ENCODE measurements at places on chromosomes 7 and 10.

DNA sequence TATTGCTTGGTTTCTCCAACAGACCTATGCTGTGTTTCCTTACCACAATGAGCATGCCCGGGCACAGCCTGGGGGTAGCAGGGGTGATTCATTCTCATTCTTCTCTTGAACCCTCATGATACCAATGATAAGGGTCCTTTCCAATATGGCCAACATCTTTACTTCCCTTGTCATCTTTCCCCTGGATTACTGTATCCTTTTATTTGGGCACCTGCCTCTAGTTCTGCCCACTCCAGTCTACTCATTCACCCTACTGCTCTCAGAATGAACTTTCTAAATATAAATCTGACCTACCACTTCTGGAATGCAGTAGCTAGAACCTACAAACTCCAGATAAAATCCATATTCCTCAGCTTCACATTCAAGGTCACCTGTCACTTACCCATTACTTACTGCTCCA lies 26.4 kb upstream of the ITPRID1 start:
- DNase-seq: no peak

DNA sequence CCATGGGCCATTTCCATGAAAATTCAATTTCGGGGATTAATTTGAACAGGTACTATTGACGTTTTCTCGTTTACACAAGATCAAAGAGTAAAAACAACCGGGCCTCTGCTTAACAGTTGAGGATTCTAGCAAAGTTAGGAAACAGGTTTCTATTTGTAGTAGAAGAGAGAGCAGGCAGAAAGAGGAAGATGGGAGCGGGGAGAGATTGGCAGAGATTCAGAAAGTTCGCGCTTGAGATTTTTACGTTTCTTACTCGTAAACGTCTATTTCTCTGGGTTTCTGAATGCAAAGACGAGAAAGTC lies 571 bp upstream of the VWC2 start:
- no peak for DNase-seq

GRCh38 chr7:85191383-85191782 lies 4.5 kb upstream of the SEMA3D start:
- no peak for DNase-seq

DNA sequence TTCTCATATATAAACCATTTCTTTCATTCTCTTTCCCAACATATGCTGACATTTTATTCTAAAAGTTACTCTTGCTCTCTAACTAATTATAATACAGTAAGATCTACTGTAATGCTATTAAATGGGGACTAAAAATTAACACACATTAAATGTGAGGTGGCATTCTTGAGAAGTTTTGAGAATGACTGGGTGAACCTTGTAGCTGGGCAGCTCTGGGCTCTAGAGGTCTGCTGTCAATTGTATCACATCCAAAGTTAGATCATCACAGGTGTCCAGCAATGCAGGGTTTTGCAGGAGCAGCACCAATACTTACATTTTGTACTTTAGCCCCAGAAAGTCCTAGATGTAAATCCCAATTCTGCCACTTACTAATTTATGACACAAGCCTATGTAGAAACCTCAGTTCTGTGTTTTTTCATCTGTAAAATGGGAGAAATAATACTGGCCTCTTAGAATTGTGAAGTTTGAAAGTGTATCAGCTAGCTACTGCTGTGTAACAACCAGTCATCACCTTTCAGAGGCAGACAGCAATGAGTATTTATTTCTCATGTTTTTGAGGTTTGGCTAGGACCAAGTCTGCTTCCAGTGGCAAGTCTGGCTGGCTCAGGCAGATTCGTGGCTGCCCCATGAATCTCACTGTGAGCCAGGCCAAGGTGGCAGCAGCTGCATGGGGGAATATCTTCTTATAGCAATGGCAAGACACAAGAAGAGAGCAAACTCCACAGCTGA lies 79.6 kb upstream of the EMX2 start:
- no peak for DNase-seq

DNA sequence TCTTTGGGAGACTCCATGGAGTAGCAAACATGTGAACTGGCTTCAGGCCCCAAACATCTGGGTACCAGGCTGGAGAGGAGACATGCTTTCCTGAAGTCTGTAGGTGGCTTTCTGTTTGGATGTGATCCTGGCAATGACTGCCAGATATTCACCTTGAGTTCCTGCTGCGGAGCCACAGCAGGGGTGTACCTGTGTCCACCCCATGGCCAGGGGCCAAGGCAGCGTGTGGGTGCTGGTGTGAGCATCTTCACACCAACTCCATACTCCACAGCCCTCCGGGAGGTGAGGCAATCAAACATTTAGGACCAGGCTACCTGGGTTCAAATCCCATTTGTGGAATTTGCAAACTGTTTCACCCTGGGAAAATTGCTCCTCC lies 113.0 kb downstream of the ADCY1 start:
- no peak for DNase-seq

- DNase-seq: peak; percentile 23
Measured at GRCh38 chr10:110460111-110460809, 37.4 kb upstream of the DUSP5 start.

GRCh38 chr7:116776610-116777289 lies 85.6 kb upstream of the CAPZA2 start:
- DNase-seq: no peak

- DNase-seq: no peak
Measured at GRCh38 chr10:63758080-63758479, 236.9 kb downstream of the REEP3 start.

DNA sequence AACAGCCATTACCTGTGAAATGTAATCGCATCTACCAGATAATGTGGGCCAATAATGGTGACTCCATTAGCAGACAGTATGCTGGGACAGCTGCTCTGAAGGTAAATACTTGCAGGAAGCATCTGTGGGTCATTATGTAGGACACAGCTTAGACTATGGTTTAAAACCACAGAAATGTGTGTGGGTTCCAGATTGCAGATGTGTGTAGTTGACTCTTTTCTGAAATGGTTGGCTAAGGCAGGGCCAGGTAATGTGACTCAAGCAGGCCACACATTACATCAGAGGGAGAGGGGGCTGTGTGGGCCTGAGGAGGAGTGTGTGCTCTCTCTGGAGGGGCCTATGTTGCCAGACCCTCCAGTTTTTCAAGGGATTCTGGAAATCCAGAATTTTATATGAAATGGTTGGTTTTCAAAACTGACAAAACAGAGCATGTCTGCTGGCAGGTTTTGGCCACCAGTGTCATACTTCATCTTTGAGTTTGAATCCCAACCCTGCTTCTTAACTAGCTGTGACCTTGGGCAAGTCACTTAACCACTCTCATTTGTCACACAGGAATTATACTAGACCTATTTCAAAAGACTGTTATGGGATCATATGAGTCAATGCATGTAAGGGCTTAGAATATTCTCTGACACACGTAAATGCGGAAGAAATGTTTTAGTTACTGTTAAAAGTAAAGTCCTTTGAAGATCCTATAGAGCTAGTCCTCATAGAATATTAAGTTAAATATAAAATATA lies 64.5 kb downstream of the MCMBP start:
- no peak for DNase-seq

GRCh38 chr10:22344781-22345300 lies 455 bp upstream of the SPAG6 start:
- DNase-seq: no peak

DNA sequence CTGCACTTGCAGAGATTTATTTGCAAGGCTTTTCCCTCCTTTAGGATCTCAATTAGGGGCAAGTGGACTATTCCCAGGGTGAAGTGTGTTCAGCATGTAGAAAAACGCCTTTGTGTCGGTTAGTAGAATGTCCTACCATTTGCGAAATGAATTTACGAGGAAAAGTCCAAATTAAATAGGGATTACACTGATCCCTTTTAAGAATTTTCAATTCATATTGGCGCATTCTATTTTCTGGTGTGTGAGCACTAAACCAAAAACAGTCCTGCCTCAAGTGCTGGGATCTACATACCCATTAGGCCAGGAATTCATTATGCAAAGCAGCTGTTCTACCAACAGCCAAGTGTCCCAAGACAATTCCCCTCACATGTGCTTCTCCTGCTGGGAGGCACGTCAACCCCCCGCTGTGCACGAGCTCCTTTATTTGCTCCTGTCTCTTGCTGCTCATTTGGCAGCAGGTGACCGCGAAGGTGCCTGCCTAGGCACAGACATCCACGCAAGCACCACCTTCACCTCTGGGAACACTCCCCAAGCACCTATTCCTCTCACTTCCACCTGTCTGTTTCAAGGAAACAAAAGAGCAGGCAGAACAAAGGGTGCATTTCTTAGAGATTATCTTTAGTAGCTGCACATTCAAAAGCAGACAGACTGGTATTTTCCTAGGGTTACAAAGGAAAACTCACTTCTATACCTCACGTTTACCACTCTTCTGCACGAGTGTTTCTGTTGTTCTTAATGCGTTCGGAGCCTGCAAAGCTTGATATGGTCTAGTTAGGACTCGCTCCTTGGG lies 134.6 kb upstream of the FGFR2 start:
- no peak for DNase-seq
